RPMI7951 (cell line): ENCODE measurements at places on chromosomes 4 and X. TPM values are rescaled to one million over a fixed set of nuclear protein-coding genes. Genes with fewer than 3 reads are reported as not detected.

- DNase-seq, result no peak
These were observed 15.9 kb downstream of the GPR82 start for GRCh38 chrX:41739871-41740270.

DNA sequence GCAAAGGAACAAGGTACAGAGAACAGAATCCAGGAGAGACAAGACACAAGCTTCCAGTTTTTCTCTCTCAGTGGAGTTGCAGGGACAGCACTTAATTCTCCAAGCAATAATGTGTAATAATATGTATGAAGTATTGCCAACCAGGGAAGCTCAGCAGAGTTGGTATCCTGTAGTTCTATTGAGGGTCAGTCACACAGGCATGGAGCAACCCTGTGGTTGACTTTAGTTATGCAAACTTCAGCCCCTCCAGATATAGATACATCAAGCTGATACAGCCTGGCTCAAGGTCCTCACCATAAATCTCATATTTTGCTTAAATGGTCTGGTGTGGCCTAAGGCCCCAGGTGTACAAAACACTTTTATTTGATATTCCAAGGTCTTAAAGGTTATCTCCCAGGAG is 248.6 kb upstream of the EPHA5 start:
- DNase-seq, result no peak

GLA gene
- 57.2 and 58.0 TPM in 2 replicates for total RNA-seq

SLC4A4 gene
- under 0.01 and 0.29 TPM in 2 replicates for total RNA-seq

DNA sequence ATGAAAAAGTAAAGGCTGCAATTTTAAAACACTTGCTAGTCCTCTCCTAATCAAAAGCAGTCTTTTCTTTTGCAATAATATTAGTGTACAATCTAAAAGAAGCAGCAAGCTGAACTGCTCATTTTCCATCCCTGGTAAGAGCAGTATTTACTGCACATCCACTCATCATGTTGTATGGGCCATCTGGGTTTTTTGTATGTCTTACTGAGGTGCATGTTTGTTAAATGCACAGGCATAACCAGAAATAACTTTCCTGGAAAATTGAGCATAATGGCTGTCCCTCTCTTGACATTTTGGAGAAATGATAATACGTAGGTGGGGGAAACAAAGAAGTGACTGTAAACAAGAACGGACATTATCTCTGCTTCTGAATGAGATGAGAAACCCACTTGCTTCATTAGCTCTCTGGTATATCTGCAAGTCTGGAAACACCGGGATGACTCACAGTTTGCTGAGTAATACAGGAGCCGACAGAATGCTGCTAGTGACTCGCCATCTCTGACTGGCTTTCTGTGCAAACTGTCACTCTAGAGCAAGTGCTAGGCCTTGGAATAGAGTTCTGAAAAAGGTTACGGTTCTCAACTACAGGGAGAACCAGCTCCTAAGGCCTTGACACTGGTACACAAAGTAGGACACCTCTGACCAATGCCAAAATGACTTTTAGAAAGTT is 85.7 kb upstream of the MTM1 start:
- DNase-seq, result peak; percentile 83

- no peak for DNase-seq
These were observed 227.0 kb downstream of the DTHD1 start for GRCh38 chr4:36508394-36508793.

MBTPS2 gene
- total RNA-seq, result 9.0 and 9.9 TPM in 2 replicates

DNA sequence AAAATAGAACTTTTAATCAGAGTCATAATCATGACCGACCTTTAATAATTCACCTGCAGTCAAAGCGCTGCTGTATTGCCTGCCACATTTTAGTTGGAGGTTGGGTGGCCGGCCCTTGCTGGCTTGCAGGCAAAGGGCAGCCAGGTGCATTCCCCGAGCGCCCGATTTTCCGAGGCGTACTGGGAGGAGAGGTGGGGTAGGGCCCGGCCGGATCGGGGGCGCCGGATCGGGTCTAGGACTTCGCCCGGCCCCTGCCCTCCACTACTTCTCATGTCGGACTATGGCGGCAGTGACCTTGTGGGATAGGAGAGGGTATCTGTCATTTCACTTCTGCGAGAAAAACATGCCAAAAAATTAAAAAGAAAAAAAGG is 2.5 kb upstream of the RS1 start:
- no peak for DNase-seq

DNA sequence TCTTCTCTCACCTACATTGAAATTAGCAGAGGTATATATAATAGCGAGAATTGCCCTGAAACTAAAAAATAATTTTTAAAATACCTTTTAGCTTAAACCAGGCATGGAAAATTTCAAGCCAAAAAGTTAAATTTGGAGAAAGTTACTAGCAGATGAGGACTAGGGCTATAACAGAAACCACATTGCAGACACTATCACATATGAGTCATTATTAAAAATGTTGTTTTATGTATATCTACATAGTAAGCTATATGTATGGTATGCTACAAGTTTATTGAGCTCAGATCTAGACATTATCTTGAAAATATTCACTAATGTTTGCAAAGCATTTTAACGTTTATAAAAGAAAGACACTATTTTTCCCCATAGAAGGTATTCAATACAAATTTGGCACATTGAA is 147.8 kb downstream of the PAPSS1 start:
- DNase-seq, result no peak

GRCh38 chr4:25567253-25567652 is 88.4 kb upstream of the SLC34A2 start:
- no peak for DNase-seq

- DNase-seq, result no peak
These were observed 107.4 kb upstream of the SLC4A4 start for GRCh38 chr4:71231129-71232055.

- DNase-seq, result no peak
These were observed 24.6 kb downstream of the TSC22D3 start for GRCh38 chrX:107750861-107751445.

DNA sequence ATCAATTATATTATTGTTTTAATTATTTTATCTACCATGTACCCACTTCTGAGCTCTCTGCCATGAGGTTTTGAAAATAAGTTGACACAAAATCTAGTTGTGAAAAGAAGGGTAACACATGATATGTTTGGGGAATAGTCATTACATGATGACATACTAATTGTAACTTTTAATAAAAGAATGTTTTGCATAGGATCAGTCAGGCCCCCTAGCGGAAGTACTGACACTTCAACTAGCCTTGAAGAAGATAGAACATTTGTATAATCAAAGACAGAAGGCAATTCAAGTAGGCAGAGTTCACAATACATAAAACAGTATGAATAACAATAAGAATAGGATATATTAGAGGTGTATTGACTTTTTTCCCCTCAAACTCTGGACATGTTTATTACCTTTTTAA is 1191.0 kb upstream of the AGA start:
- DNase-seq, result no peak

SPARCL1 gene
- total RNA-seq, result 0.12 and 0.39 TPM in 2 replicates

GRCh38 chr4:94452476-94453371 is 982 bp downstream of the PDLIM5 start:
- peak; percentile 92 for DNase-seq

DNA sequence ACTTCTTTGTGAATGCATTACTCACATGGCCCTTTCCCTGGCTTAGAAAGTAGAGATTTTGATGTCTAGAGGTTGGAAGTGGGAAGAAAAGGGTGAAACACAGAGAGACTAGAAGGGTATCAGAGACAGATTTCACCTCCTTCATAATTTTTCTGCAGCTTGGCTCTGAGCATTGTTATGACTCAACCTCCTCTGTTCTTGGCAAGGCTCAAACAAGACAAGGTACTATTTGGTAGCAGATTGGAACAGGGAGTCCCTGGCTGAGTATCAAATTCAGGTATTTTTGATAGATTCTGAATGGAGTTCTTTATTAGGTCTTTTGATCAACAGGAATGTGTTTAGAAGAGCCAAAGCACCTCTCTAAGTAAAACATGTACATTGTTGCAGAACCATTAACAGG is 146.3 kb upstream of the CHRDL1 start:
- no peak for DNase-seq

DNA sequence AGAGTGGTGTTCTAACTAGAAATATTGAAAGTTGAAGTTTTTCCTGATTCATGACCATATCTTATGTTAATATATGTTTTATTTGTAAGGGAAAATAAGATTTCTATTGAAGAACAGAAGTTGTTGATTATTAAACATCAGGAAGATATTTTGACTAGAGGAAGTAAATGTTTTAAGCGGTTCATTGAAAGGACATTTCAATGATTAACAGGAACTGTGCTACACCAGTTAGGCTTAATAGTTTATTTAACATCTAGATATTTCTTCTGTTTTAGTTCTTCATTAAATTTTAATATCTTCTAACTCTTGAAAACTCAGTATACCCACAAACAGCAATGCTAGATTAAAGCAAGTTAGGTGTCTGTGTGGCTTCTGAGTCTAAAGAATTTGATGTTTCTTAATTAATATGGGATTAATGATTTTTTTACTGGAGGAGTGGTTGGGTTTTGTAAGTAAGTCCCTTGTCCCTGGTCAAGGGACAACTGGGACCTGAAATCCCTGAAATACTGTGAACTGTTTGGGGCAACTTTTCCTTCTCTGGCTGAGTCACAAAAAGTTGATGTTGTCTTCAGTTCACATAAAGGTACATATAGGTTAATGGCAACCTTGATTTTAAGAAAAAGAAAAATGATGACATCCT is 42.9 kb upstream of the CYP4V2 start:
- DNase-seq, result no peak

GRCh38 chr4:86950831-86951525 is 16.2 kb downstream of the AFF1 start:
- no peak for DNase-seq

- peak; percentile 54 for DNase-seq
These were observed 66.0 kb upstream of the DDX60 start for GRCh38 chr4:168384437-168385141.

GRCh38 chr4:96642490-96642889 is 802.6 kb downstream of the PDHA2 start:
- no peak for DNase-seq

XPNPEP2 gene
- not detected in 2 replicates for total RNA-seq

- peak; percentile 64 for DNase-seq
These were observed 2.1 kb downstream of the LEF1 start for GRCh38 chr4:108166441-108167315.

DNA sequence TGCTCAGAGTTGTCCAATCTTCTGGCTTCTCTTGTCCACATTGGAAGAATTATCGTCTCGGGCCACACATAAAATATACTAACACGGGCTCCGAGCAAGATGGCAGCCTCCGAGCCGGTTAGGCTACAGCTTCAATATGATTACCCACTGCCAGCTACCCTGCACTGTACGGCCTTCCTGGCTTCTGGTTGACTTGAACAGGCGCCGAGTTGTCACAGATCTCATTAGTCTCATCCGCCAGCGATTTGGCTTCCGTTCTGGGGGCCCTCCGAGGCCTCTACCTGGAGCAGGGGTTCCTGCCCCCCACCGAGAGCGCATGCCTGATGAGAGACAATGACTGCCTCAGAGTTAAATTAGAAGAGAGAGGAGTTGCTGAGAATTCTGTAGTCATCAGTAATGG is 101.2 kb upstream of the NUDT6 start:
- no peak for DNase-seq

TSPYL2 gene
- 10.0 and 10.7 TPM in 2 replicates for total RNA-seq

GRCh38 chr4:102298716-102299115 is 46.6 kb downstream of the SLC39A8 start:
- no peak for DNase-seq

ADH5 gene
- 142 and 165 TPM in 2 replicates for total RNA-seq

SH3D19 gene
- 4.3 and 6.1 TPM in 2 replicates for total RNA-seq

- DNase-seq, result no peak
These were observed 122.4 kb upstream of the HAND2 start for GRCh38 chr4:173652283-173652931.

DNA sequence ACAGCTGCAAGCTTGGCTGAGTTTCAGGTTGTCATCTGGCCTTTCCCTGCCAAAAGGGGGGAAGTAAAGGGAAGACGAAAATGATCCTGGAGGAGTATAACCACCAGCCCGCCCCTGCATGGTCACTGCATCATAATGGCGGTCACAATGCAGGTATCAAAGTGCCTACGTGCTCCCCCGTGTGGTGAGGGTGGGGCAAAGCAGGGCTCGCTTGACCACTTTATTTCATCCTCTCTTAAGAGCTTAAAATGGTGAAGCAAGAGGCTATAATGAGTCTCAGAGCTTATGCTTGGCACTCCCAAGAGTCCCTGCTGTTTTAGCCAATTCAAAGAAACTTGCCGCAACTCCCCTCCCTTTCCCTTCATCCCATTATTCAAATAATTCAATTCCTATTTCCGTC is 105.6 kb downstream of the APOOL start:
- DNase-seq, result peak; percentile 23

- no peak for DNase-seq
These were observed 186.9 kb upstream of the SPOCK3 start for GRCh38 chr4:167421201-167421600.

DNA sequence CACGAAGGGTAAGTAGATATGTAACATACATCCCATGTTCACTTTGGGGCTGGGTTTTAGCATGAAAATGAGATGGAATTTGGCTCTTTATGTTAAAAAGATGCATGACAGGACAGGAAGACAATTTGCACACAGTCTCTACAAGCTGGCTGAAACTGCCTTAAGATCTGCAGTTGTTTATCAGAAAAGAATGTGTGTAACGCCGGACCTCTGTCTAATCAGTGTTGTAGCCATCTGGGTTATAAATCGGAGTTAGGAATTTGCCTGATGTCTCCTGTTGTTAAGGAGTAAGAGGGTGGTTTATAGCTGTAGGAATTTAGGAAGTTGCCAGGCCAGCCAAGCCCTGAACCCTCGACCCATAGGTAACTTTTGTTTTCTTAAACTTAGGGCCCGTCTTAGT is 562.9 kb upstream of the FAT1 start:
- DNase-seq, result no peak

- no peak for DNase-seq
These were observed 383 bp upstream of the TBC1D19 start for GRCh38 chr4:26583538-26583864.

- DNase-seq, result no peak
These were observed 86.3 kb downstream of the ZNF827 start for GRCh38 chr4:145852256-145852839.

DNA sequence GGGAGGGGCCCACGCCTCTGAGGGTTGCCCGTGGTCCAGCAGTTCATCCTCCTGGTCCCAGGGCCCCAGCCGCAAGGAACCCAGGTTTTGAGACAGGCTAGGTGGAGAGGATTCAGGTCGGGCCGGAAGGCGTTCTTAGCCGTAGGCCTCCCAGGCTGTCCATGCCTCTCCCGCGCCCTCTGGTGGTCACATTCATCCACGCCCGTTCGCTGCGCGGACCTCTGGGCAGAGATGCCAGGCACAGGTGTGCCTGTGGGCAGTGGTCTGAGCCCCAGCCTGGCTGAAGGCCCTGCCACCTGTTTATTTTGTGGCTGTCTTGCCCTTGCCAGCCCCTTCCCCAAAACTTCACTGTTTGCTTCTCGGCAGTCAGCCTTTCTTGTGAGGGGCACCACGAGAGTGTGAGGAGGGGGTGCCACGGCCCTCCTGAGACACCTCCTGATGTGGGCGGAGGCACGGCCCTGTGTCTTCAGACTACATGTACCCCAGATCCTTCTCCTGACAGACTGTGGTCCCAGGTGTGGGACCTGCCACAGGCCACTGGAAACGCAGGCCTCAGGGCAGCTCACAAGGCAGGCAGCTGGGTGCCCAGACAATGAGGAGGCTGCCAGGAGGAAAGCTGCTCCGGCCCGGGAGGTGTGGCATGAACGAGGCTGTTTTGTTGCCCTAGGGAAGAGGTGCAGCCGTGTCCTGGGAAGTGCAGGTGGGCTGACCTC is 5.0 kb downstream of the UVSSA start:
- peak; percentile 43 for DNase-seq

FATE1 gene
- total RNA-seq, result not detected in 2 replicates
